ENCODE measurements at places on chromosomes 6 and 20.
A peak's percentile ranks its signal among the peaks of the same experiment; 100 is the strongest.

DNA sequence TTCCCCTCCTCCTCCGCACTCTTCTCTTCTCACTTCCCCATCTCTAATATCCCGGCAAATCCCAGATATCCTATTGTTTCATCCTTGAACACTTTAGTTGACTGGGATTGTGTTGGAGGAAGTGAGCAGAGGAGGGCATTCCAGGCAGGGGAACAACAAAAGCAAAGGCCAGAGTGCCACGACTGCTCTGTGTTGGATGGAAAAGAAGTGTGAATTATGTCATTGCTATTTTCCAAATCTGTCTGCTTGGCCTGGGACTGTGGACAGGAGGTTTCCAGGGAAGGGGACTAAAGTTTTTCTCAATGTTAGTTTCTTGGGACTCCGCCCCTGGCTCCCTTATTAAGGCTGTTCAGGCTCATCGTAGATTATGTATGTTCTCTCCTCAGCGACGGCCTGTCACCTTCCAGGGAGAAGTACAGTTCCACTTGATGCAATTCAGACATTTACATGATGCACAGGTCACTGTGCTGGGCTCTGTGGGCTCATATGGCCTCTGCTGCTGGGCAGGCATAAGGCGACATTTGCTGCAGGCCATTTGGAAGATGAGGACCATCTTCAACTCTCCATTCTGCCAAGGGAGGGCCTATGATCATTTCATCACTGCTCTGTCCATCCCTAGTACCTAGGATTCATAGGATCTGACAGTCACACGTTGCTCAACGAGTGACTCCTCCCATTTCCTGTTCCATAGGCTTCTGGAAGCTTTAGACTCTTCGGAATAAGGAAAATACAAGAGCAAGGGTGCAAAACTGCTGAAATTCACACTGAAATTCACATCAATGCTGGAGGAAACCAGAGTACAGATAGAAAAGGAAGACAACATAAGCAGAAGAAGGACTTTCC lies 99.1 kb upstream of the KCNK16 start:
- no peak for DNase-seq

- no peak for DNase-seq
Observed at GRCh38 chr6:158863646-158864045, 44.5 kb upstream of the EZR start.

DNA sequence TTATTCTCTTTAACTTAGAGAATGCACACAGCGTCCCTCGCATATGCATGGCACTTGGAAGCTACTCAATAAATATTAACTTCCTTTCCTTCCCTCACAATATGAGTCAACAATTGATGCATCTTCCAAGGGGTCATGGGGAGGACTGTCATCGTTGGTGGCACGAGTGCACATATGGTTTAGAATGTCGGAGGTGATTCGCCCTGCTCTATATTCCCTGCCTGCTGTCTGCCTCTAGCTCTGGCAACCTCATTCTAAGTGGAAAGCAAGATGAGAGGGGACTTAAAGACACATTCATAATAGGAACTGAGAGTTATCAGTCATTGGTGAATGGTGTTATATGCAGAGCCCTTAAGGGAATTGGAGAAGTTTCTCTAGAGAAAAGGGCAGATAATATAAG lies 44.6 kb downstream of the MAK start:
- DNase-seq, result no peak

DNA sequence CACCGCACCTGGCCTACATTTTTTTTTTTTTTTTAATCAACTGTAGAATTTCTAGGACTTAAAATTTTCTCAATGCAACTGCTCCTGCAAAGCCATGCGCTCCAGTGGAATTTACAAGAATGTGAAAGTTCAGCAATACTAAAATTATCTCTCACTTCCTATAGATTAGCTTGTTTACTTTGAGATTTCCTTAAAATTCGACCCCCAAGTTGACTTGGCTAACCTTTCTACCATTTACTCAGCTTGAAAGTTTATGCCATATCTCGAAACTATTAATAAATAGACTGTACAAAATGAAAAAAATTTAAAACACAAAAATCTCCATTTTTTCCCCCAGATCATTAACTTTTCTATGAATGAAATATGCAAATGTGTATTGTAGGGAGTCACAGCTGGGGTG lies 64.3 kb downstream of the ZBTB2 start:
- DNase-seq, result no peak

DNA sequence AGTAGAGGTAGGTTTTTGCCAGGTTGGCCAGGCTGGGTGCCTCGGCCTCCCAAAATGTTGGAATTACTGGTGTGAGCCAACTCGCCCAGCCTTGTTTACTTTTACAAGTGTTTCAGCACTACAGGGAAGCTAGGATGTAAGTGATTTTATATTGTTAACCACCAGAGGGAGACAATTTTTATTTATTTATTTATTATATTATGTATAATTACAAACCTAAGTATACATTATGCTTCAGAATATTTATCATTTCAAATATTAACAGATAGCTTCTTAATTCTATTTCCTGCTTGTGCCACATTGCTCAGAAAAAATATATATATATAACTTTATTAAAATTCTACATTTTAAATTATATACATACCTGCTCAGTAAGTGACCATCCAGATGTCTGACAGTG lies 9.8 kb downstream of the MMUT start:
- DNase-seq, result no peak

DNA sequence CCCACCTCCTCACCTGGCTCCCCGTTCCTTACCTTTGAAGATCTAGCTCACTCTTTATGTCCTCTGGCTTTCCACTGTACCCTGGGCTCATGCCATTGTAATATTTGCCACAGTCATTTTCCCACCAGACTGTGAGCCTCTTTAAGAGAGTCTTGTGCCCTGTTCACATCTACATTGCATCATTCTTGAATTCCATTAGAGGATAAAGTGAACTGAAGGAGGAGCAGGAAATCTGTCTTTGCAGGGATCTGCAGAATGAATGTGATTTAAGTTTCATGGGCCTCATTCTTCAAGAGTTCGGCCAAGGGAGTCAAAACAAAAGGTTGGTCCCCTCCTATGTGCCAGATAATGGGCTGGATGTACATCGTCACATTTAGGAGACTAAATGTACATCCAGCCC lies 272.6 kb upstream of the CITED2 start:
- DNase-seq, result no peak

DNA sequence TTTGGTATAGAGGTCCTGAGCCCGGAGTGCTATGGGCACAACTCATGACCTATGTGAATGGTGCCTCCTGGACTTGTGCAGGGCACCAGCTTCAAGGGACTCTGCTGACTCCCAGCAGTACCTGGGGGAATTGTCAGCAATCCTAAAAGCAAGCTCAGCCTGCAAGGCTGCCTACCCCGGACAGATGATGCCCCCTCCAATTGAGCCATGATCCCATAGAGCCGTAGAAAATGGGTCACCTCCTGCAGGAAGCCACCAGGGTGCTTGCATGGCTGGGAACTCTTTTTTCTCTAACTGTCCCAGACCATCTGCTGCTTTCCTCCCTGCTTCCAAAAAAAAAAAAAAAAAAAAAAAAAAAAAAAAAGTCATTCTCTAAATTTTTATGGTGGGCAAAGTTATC lies 12.9 kb upstream of the PRND start:
- no peak for DNase-seq

- DNase-seq, result no peak
Observed at GRCh38 chr20:44518248-44518647, 3.6 kb downstream of the SERINC3 start.

DNA sequence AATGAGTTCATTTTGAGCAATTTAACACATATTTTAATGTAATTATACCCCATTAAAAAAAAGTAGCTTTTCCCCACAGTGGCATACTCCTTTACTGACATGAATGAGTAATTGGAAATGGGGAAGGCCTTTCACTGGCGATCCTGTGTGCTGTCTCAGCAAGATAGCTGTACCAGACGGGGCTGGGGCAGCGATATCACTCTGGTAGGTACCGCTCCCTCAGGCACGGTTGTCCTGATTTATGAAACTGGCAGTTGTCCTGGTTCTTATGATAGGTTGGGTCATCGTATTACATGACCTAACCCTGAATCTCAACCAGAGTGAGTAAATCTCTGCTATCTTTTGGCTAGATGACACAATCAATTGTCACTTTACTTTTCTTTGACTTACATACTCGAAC lies 355.0 kb upstream of the MAP3K7 start:
- DNase-seq, result no peak

GRCh38 chr20:10657453-10657852 lies 16.3 kb downstream of the JAG1 start:
- no peak for DNase-seq

DNA sequence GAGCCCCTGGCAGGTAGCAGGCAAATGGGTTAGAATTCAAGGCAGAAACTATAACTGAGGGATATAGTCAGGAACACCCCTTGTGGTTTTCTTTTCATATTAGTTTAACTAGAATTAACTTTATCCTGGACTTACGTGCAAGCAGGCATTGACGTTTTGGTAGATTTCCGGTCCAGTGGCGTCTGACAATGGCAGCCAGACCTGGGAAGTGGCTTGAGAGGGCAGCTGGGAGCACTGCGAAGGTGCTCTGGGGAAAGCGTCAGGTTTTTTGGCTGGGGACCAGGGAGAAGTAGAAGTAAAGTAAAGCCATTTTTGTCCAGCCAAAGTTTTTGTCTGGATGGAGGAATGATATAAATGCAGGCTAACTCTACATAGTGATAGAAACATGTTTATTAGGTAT lies 8.4 kb upstream of the ACSS1 start:
- DNase-seq, result no peak

- DNase-seq, result no peak
Observed at GRCh38 chr20:49448917-49449316, 33.6 kb downstream of the KCNB1 start.

DNA sequence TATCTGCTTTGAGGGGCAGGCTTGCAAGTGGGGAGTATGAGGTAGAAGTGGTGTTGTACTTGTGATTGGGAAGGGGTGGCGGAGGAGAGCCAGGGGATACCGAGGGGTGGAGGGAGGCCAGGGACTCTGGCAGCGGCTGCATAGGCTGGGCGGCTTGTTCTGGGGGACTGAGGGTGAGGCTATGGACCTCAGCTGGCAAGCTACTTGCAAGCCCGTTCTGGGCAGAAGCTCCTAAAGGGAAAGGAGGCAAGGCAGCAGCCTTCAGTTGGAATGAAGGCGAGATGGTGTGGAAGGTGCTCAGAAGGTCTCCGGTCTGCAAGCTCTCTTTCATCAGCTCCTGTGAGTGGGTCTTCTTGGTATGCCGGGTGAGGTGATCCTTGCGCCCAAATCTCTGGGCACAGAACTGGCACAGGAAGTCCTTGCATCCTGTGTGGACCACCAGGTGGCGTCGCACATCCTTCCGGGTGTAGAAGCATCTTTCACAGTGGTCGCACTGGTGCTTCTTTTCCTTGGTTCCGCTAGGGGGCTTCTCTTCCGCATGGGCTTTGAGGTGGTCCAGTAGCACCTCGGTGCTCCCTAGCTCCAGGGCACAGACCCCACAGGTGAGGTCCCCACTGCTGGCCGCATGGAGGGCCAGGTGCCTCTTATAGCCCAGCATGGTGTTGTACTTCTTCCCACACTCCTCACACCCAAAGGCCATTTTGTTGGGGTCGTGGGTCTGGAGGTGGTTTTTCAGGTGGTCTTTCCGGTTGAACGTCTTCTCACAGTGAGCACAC lies 66.0 kb downstream of the PLAGL1 start:
- DNase-seq, result peak; percentile 52

Measured in CD4-positive, alpha-beta T cell treated with Interleukin-17A for 1 hour (primary cell).